ENCODE measurements at places on chromosomes 1 and 21.
A peak's percentile ranks its signal among the peaks of the same experiment; 100 is the strongest.

GRCh38 chr1:31587720-31588423 is 11.6 kb downstream of the TINAGL1 start:
- H3K4me1 ChIP-seq, result peaks cover 80% of the 10 kb centered on the region
- H3K27me3 ChIP-seq, result no peaks in the 10 kb centered on the region
- peak overlapping the region; percentile 57 for H3K4me3 ChIP-seq

DNA sequence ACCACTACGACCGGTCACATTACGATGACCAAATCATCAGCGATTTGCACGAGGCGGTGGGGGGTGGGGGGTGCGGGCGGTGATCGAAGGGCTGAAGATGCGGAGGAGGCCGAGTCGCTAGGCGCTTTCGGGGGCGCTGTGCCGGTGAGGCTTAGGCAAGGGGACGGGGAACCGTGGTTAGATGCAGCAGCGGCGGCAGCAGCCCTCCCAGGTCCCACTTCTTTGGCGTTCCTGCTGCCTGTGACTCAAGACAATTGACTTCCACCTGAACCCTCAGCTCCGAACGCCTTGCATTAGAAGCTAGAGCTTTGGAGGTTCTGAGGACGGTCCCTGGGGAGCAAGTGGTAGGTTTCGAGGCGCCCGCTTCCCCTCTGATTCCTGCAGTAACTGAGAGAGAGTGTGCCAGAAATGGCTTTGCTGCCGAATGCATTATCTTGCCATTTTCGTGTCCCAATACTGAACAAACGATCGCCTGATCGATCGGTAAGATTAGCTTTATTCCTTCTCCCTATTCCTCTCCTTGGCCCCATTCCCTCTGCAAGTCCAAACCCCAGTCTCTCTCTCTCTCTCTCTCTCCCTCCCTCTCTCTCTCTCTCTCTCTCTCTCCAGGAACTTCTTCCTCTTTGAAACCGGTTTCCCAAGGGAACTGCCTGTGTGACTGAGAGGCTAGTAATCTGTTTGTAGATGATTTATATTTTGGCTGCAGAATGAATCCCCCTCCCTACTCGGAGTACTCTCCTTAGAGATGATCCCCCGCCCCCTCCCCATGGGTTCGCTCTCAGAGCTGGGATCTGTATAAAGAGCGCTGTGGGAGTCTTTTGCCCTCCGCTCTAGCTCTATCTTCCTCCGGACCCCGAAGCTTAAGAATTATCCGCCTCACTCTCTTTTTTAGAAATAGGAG is 735 bp upstream of the BRINP3 start:
- H3K4me1 ChIP-seq, result peaks cover 18% of the 10 kb centered on the region
- no peaks in the 10 kb centered on the region for H3K36me3 ChIP-seq
- peak overlapping the region; percentile 57 for H3K4me3 ChIP-seq
- H3K27ac ChIP-seq, result no peak overlapping the region
- DNase-seq, result no peak

DNA sequence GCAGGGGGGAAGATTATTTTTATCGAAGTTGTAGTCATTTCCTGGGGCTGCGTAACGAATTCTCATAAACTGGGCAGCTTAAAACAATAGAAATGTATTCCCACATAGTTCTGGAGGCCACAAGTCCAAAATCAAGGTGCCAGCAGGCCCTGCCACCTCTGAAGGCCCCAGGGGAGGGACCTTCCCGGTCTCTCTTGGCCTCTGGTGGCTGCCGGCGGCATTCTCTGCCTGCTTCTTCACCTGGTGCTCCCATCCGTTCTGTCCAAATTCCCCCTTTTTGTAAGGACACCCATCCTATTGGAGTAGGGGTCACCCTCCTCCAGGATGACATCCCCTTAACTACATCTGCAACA is 92.8 kb downstream of the PDE9A start:
- peak overlapping the region; percentile 53 for H3K27ac ChIP-seq
- no peak overlapping the region for H3K4me3 ChIP-seq
- no peaks in the 10 kb centered on the region for H3K36me3 ChIP-seq

DNA sequence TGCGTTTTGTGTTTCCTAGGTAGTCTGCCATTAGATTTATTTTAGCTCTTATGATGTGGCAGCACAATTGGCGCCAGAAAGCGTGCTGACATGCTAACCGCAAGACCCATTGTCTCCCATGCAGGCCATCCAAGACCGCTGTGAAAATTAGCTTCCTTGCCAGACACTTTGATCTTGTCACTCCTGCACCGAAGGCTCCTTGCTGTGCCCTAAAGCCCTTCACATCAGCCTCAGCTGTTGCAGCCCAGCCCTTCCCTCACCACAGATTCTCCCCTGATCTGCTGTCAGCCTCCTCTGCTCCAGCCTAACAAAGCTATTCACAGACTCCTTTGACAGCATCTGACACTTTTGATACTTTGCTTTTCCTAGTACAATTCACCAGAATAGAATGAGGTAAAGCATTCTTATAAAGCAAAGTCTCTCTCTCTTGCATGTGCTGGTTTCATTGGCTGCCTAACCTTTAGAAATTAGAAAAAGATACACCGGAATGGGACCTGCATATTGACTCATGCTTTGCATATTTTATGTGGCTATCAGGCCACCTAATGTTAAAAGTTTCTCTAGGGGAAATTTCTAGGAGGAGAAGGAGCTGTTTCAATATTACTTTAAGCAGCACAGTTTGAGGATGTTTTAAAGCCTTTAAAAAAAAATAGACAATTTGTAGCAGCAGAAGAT is 280.3 kb upstream of the FMN2 start:
- H3K36me3 ChIP-seq, result no peaks in the 10 kb centered on the region
- H3K27ac ChIP-seq, result no peak overlapping the region
- H3K4me1 ChIP-seq, result no peaks in the 10 kb centered on the region
- DNase-seq, result no peak
- no peak overlapping the region for H3K4me3 ChIP-seq
- H3K27me3 ChIP-seq, result peaks cover 4% of the 10 kb centered on the region

DNA sequence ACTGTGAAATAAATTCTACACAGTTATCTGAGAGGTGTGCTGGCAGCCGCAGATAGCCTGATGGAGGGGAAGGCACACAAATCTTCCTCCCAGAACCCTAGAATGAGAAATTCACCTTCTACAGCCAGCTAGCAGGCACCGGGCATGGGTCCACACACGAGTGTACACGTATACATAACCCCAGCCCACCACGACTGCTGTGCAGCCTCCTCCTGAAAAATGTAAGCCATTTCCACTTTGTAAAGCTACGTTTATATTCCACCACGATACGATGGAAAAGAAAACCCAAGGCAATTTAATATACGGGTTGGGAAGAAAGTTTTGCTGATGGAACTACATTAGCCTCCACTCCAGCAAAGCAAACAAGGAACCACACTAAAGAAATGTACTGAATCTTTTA is 1.8 kb downstream of the BTG3 start:
- DNase-seq, result no peak
- H3K4me1 ChIP-seq, result peaks cover 36% of the 10 kb centered on the region
- H3K4me3 ChIP-seq, result peak overlapping the region; percentile 86
- H3K36me3 ChIP-seq, result peaks cover 17% of the 10 kb centered on the region
- H3K27me3 ChIP-seq, result no peaks in the 10 kb centered on the region

DNA sequence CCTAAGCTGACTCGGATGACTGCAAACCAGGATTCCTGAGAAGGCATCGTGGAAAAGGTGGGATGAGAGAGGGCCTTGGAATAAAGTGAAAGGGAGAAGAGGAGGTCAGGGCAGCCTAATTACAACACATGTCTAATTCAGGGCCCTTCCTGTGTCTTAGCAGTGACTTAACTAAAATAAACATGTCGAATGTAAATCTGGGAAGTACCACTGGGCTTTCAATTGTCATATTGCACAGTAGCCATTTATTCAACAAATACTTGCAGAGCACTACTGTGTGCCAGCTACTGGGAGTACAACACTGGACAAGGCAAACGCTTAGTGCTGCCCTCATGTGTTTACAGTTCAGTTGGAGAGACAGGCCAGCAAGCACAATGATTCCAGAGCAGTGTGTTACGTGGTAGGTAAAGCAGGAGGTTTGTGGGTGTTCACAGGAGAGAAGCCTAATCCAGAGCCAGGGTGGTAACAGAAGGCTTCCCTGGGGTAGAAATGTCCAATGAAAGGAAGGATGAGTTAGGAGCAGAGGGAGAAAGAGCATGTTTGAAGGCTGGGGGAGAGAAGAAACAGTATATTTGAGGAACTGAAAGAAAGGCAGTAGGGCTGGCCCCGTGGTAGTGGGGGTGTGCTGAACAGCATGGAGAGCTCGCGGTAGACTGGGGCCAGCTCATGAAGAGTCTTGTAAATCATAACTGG is 38.0 kb upstream of the RASAL2 start:
- H3K4me1 ChIP-seq, result peaks cover 85% of the 10 kb centered on the region
- H3K27me3 ChIP-seq, result no peaks in the 10 kb centered on the region
- no peak for DNase-seq
- H3K36me3 ChIP-seq, result no peaks in the 10 kb centered on the region
- no peak overlapping the region for H3K4me3 ChIP-seq

DNA sequence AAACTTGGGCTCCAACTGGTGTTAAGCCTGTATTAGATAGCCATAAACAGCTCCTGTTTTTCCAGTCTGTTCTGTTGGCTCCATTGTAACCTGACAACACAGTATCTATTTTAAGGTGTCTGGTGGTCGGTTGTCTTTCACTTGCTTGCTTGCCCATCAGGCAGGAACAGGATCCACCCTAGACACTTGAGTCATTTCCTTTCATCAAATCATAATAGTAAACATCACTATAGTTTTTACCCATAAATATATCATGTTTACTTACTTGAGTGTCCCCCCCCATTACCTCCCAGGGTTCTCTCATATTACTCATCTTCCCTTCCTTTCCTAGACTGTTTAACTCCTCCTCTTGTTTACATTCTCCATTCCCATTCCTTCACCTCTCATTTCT is 2.9 kb downstream of the DDI2 start:
- no peaks in the 10 kb centered on the region for H3K36me3 ChIP-seq
- H3K27ac ChIP-seq, result peak overlapping the region; percentile 97
- peaks cover 85% of the 10 kb centered on the region for H3K4me1 ChIP-seq
- H3K27me3 ChIP-seq, result no peaks in the 10 kb centered on the region
- peak overlapping the region; percentile 98 for H3K4me3 ChIP-seq
- DNase-seq, result no peak

- no peaks in the 10 kb centered on the region for H3K27me3 ChIP-seq
- H3K36me3 ChIP-seq, result no peaks in the 10 kb centered on the region
- H3K4me3 ChIP-seq, result no peak overlapping the region
- DNase-seq, result no peak
- H3K27ac ChIP-seq, result peak overlapping the region; percentile 78
- H3K4me1 ChIP-seq, result peaks cover 65% of the 10 kb centered on the region
Observed at GRCh38 chr1:63920154-63921117, 146.6 kb downstream of the ROR1 start.

DNA sequence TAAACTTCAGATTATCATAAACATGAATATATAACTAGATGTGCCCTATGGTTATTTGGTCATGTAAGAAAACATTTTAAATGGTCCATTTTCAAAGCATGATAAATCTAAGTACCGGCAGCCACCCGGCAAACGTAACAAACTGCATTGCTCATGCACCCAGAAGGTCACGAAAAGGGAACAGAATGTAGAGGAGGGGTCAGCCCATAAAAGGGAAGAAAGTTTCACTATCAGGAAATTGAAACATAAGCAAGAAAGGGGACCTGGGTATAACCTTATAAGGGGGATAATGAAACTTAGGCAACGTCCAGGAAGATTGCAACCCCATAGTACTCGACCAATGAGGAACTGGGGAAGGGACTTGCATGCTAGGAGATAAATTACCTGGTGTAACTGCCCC is 421.2 kb upstream of the ZRANB2 start:
- H3K36me3 ChIP-seq, result no peaks in the 10 kb centered on the region
- no peaks in the 10 kb centered on the region for H3K4me1 ChIP-seq
- H3K27ac ChIP-seq, result no peak overlapping the region
- DNase-seq, result no peak
- H3K4me3 ChIP-seq, result no peak overlapping the region

- no peak for DNase-seq
- no peaks in the 10 kb centered on the region for H3K27me3 ChIP-seq
- H3K36me3 ChIP-seq, result no peaks in the 10 kb centered on the region
- H3K4me1 ChIP-seq, result no peaks in the 10 kb centered on the region
- no peak overlapping the region for H3K4me3 ChIP-seq
- no peak overlapping the region for H3K27ac ChIP-seq
Observed at GRCh38 chr1:160801836-160802580, 6.0 kb downstream of the LY9 start.

- no peak overlapping the region for H3K4me3 ChIP-seq
- H3K36me3 ChIP-seq, result no peaks in the 10 kb centered on the region
- peak overlapping the region; percentile 64 for H3K27ac ChIP-seq
- peak; percentile 23 for DNase-seq
Observed at GRCh38 chr1:96416111-96416595, 305.4 kb upstream of the PTBP2 start.

GRCh38 chr21:36694031-36694515 is 4.8 kb upstream of the SIM2 start:
- H3K4me1 ChIP-seq, result peaks cover 43% of the 10 kb centered on the region
- DNase-seq, result no peak
- no peaks in the 10 kb centered on the region for H3K36me3 ChIP-seq

Measured in left ventricle myocardium inferior (tissue), 1 donor.